Stimulated activated CD8-positive, alpha-beta memory T cell treated with anti-CD3 and anti-CD28 coated beads, Interleukin-15, amount 100 ng/mL, for 48 hours (primary cell): ENCODE measurements at places on chromosomes 16 and 17.

DNA sequence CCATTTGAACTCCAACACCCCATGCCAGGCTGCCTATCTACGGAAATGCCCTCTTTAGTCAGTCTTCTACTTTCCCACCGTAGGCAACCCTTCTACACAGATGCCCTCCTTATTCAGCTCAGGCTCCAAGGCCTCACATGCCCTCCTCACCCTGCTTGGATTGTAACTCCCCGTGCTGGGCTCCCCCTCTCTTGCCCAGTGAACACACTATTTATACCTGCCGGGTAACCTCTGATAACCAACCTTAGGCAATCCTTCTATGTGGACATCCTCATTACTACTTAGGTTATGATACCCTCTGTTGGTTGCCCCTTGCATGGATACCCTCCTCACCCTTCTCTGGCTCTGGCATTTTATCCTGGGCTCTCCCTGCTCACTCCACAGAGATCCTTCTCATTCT lies 50.3 kb downstream of the NFAT5 start:
- no peak for DNase-seq

GRCh38 chr17:68840073-68840472 lies 115.1 kb downstream of the ABCA8 start:
- no peak for DNase-seq

DNA sequence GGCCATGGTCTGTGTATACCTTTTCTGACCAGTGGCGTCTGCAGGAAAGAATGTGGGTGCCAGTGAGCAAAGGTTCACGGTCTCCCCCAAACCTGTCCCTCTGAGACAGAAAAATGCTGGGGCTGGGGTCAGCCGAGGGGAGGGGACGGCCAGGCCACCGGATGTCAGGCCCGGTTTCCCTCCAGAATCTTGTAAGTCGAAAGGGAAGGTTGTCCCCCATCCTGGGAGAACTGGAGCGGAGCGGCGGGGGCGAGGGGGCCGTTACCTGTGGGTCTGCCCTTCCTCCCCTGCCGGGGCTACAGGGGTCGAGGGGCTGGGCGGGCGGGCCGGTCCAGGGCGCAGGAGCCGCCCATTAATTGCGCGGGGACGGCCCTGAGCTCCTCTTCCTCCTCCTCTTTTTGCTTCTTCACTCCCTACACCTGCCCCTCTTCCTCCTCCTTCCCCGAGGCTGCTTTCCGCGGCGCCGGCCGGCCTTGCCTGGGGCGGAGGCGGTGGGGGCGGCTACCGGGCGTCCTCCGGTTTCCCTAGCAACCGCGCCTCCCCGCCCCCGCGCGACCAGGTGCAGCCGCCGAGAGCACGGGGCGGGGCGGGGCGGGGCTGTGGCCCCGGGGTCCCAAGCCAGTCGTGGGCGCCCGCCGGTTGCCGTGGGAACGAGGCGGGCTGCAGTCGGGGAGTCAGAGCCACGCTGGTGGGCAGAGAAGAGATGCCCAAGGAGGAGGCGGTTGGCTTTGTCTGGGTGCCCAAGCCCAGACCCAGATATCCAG lies at the start of gene MARCHF10:
Gene MARCHF10 (minus strand): TSS at position 503 of the 764 bp plus-strand sequence. CDS start 6,579 bp downstream, outside the sequence.
- DNase-seq: peak; percentile 22

- no peak for DNase-seq
Measured at GRCh38 chr17:74547736-74548135, 1.8 kb upstream of the CD300C start.

DNA sequence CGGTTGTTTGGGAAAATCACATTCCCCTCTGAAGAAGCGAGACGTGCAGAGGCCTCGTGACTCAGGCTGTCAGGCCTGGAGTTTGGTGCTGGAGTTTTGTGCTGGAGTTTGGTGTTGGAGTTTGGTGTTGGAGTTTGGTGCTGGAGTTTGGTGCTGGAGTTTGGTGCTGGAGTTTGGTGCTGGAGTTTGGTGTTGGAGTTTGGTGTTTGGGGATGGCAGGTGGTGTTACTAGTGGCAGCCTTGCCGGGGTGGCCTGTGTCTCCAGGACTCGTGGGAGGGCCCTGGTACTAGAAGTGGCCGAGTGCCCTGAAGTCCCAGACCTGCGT lies 12.6 kb downstream of the TBC1D24 start:
- DNase-seq: no peak

- DNase-seq: peak; percentile 19
Measured at GRCh38 chr17:20280851-20281250, 186.5 kb downstream of the LGALS9B start.

- DNase-seq: peak; percentile 26
Measured at GRCh38 chr17:59038734-59039133, 67.9 kb downstream of the TRIM37 start.

DNA sequence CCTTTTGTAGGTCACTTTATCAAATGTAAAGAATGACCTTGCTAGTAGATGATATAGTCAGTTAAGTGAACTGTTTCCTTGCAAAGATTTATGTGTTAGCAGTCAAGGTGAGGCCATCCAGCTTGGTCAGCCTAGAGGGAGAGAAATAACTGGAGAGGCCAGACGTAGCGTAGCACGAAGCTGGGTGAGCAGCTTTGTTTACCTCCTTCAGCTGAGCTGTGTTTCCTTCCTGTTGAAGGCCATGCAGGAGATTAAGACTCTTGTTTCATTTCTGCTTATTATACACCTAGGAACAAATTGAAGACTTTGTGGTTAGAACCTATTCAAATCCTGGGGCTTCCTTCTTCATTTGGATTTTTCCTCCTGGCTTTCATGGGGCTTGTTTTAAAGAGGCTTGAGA lies 267.1 kb downstream of the PHKB start:
- no peak for DNase-seq

GRCh38 chr17:64081802-64082799 lies 47.8 kb downstream of the ERN1 start:
- DNase-seq: no peak
